ENCODE measurements at places on chromosomes 16 and 17. TPM values are rescaled to one million over a fixed set of nuclear protein-coding genes. Genes with fewer than 3 reads are reported as not detected.

Gene PIK3R6
- total RNA-seq: not detected

Gene CCL7
- total RNA-seq: 0.61 TPM

Gene HS3ST3A1
- 0.26 TPM for total RNA-seq

Gene GINS2
- total RNA-seq: 31.6 TPM

Gene CHST4
- not detected for total RNA-seq

Gene WNT3
- 5.6 TPM for total RNA-seq

Gene CHAD
- not detected for total RNA-seq
